ENCODE measurements at places on chromosomes 6 and 20.

DNA sequence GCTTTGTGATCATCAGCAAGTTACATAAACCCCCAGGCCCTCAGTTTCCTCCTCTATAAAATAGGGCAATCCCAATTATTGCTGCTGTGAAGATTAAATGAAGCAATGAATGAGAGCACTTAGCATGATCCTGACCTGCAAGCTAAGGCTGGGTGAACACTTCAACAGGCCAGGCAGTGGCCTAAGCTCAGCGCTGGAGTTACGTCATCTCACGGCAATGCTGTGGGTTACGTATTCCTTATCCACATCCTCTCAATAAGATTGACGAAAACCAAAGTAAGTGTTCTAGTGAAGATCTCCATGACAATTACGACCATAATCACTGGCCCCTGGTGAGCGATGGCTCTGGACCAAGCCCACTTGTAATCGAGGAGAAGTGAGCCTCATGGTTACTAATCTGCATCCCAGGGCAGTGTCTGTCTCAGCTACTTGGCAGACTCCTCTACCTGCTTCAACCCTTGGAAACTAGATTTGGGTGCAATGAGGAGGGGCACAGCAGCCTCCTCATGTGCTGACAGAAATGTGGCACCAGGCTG is 274.1 kb upstream of the ARID1B start:
- DNase-seq: no peak

GRCh38 chr6:85574932-85575598 is 18.6 kb downstream of the SNX14 start:
- DNase-seq: no peak

- no peak for DNase-seq
Observed at GRCh38 chr6:43901733-43902230, 131.8 kb downstream of the VEGFA start.

DNA sequence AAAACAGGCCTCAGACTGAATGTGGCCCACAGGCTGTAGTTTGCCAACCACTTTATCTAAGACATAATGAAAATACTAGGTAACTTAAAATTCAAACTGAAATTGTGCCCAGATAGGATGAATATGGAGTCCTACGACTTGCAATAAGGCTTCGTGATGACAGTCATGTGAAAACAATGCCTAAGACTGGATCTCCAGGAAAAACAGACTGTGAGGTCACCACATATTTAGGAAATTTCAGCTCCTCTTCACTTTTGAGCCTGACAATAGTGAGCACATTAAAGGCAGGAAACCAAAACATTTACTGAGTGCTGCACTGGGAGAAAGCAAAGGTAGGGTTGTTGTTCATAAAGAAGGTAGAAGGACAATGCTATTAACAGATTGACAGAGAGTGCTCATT is 50.0 kb downstream of the RTN4IP1 start:
- no peak for DNase-seq

- DNase-seq: no peak
Observed at GRCh38 chr6:88494401-88495140, 328.4 kb upstream of the CNR1 start.

DNA sequence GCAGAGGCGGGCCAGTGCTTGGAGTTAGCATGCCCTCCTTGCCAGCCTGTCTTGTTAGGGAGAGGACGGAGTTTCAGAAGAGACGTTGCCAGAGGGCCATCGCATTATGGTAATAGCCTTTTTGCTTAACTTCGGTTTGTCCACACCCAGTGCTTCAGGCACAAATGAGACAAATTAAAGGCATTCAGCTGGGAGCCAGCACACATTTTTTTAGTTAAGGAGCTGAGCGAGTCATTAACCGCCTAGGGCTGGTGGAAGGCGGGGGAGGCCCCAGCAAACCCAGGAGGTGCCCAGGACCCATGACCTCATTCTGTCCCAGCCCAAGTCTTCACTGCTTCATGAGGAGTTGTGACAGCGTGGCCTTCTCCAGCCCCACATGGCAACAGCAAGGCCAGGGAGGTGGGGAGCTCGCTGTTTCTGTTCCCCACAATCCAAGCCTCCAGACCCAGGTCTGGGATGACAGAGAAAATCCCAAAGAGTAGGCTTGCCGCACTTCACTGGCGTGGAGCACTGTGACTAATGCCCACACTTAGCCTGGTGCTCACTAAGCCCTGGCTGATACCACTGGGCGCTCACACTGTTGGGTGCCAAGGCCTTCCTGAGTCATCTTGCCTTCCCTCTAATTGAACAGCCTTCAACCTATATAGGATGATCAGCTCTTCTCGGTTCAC is 237.1 kb downstream of the ANKRD60 start:
- no peak for DNase-seq

DNA sequence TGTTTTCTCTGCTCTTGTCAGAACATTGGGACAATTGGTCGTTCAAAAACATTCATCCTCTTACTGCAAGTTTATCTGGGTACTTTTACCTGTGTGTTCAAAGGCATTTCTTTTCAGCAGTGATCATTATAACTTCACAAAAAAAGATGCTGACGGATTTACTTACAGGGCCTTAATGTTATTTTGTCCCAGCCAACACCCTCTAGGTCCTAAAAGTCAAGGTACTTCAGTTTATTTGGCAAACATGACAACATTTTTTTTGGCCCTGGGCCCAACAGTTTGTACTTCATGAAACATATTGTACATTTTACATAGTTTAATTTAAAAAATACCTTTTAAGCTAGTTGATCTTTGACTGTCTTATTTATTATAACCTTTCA is 241.2 kb upstream of the TAB2 start:
- DNase-seq: no peak

- no peak for DNase-seq
Observed at GRCh38 chr20:55173601-55174000, 698.2 kb downstream of the DOK5 start.

DNA sequence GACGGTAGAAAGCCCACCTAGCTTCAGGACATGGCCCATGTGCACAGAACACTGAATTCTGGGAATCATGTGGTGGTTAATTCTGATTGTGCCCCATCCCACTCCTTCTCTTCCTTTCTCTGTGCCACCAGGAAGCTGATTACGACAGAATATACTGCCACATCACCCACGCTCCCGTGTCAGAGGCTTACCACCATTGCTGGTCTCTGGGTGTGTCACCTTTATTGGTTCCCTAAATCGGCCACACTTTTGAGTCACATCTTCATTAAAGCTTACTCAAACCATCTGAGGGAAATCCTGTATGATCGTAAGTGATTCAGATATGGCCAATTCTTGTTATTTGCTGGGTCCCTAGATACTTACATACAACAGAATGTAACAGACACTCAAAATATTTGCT is 3.1 kb downstream of the TRMT6 start:
- DNase-seq: no peak

DNA sequence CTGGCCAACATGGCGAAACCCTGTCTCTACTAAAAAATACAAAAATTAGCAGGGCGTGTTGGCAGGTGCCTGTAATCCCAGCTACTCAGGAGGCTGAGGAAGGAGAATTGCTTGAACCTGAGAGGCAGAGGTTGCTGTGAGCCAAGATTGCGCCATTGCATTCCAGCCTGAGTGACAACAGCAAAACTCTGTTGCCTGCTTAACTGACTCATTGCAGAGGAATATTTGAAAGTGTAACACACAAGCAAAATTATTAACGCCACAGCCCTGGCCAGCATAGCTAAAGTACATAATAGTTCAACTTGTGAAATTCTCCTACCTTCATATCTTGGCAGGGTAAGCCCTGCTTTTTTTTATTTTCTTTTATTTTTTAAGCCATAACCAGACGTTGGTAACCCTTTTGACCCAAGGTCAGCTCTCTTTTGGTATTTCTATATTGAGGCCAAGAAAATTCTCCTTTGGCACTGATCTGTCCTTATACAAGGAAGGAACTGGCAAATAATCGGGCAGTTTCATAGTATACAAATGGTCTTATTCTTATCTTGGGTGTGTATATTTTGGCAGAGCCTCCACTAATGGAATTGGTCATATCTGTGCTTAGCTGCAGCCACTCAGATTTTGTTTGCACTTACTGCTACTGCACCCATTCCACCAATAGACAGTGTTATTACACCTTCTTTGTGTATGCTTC is 4.0 kb upstream of the ADGRF5 start:
- DNase-seq: no peak

DNA sequence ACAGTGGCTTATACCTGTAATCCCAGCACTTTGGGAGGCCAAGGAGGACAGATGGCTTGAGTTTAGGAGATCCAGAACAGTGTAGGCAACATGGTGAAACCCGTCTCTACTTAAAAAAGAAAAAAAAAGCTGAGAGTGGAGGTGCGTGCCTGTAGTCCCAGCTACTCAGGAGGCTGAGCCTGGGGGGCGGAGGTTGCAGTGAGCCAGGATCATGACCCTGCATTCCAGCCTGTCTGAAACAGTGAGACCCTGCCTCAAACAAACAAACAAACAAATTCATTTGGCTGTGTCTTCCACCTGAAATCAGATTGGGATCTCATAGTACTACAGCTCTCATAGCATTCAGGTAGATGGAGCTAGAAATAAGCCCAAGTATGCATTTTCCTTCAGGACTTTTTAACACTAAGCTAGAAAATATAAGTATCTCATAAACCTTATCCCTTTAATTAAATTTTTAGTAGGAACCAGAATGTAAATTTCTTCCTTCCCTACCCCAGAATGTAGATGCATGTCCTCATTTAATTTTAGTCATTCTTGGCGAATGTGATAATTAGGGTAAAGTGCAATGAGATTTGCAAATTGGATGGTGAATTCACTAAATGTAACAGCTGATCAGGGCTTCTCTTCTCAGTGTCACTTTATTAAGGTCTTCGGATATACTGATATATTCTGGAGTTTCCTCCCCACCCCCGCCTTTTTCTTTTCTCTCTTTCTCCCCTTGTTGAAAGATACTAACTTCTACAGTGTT is 190.4 kb downstream of the CDKAL1 start:
- DNase-seq: no peak

DNA sequence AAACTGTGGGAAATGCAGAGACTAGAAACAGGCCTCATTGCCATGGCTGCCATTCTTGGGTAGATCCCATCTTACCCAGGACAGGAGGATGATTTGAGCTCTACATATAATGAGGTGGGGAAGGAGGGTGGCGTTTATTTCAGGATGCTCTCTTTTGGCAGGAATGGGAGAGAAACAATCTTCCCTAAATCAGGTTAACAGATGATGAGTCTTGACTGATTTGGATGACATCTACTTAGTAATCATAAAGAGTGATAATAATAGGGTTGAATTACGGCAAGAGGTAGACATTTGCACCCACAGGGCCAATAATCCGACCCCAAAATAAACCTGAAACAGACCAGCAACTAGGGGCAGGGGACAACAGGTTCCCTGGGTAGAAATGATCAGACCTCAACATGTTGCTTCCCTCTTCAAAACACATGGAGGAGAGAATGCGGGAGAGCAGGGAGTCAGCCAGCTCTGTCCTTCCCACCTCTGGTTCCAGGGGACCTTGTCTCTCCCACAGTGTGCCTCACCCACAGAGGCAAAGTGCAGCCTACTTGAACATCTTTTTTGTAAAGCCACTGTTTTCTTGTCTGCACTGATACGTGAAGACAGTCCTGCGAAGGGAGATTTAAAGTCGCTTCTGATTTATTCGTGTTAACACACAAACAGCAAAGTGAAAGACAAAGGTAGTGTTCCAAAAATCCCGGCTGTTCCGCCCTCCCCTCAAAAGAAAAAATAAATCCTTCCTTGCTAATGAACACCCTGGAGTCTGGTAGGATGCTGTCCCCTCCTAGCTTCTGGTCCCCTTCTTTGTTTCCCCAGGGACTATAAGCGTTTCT is 3.9 kb downstream of the FOXQ1 start:
- no peak for DNase-seq

DNA sequence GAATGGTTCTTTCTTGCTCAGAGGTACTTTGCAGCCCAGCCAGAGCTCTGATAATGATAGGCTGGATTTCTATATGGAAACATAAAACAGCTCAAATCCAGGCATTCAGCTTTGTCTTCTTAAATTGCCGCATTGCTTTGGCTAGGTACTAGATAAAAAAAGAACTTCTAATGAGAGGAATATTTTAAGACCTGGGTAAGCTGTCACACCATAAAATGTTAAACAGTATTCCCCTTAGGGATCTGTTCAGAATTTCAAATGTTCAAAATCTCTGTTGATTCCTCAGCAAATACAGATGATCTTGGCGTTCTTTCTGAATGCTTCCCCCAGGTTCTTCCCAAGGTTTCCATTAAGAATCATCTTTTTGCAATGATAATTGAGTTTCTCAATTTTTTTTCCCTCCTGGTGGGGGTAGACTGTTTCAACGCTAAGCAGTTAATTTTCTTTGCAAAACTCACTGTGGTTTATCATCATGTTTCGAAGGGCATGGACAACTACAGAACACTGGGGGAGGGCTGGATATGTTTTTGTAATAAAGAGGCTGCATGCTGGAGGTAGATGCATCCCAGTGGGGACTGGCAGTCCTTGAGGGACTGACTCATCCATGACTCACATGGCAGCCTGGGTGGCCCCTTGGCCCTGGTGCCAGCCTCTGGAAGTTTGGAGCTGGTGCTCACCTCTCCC is 31.0 kb downstream of the TIAM2 start:
- DNase-seq: no peak

GRCh38 chr6:135535989-135536414 is 38.5 kb upstream of the AHI1 start:
- no peak for DNase-seq

DNA sequence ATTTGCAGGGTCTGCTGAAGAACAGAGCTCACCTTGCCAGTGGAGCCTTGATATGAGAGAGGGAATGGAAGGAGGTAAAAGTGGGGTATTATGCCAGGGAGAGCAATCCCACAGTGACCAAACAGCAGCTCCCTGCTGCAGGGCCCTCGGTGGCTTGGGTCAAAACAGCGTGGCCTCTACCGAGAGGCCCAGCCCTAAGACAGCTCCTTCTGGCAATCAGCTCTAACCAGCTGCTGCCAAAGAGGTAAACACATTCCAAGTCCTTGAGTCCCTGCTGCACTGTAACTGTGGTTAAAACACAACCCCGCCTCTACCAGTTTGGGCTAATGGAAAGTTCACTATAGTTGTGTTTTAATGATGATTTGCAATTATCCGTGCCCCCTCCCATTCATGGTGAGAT is 1.4 kb upstream of the DAAM2 start:
- no peak for DNase-seq

DNA sequence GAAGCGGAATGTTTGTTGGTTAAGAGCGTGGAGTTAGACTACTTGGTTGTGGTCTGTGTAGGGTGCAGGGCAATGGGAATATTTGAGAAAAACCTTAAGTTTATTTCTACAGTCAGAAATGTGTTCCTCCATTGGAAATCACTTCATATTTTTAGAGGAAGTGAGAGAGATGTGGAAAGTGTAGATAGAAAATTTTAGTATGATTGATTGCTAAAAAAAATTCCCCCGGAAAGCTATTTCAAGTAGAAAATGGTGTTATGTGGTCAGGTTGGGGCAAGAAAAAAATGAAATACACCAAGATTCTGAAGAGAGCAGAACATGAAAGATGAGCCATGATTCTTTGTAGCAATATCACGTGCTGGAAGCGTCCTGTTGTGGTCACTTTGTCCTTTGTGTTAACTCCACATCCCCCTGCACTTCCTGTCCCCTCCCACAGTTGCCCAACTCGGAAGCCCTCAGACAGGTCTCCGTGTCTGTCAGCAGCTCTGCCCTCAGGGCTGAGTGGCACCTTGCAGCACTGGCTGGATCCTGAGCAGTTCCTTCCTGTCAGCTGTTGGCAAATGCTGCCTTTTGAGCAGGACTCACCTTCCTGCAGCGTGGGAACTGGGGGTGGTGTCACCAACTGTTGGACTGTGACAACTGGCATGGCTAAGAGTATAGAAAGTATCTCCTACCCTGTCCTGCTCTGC is 137.5 kb upstream of the SLC24A3 start:
- DNase-seq: peak; percentile 31

Measured in ecto neural progenitor cell (in vitro differentiated cells).